Kidney (tissue), 22 donors: ENCODE measurements at places on chromosomes 6 and 20.

GRCh38 chr6:104095661-104096416 is 763.9 kb downstream of the HACE1 start:
- no peak for DNase-seq

DNA sequence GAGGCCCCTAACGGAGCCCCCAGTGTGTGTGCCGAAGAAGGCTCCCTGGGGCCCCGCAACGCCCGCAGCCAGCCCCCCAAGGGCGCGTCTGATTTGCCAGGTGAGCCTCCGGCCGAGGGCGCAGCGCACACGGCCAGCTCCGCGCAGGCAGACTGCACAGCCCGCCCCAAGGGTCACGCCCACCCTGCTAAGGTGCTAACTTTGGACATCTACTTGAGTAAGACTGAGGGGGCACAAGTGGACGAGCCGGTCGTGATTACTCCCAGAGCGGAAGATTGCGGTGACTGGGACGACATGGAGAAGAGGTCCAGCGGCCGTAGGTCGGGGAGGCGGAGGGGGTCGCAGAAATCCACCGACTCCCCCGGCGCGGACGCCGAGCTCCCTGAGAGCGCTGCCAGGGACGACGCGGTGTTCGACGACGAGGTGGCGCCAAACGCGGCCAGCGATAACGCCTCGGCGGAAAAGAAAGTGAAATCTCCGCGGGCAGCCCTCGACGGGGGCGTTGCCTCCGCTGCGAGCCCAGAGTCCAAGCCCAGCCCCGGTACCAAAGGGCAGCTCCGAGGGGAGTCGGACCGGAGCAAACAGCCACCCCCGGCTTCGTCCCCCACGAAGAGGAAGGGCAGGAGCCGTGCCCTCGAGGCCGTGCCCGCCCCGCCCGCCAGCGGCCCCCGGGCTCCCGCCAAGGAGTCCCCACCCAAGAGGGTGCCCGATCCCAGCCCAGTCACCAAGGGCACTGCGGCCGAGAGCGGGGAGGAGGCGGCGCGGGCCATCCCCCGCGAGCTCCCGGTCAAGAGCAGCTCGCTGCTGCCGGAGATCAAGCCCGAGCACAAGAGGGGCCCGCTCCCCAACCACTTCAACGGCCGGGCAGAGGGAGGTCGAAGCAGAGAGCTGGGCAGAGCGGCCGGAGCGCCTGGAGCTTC is 117.0 kb downstream of the RTN4IP1 start:
- peak; percentile 71 for DNase-seq

GRCh38 chr6:157561414-157561790 is 180.4 kb downstream of the ZDHHC14 start:
- no peak for DNase-seq

- peak; percentile 87 for DNase-seq
Observed at GRCh38 chr6:43228951-43229802, at the start of gene DNPH1. TSS of gene DNPH1 (minus strand) at chr6:43229481. CDS start at chr6:43229456, 25 bp downstream.

GRCh38 chr6:57182017-57182432 is 9.9 kb downstream of the BAG2 start:
- DNase-seq = peak; percentile 29

- no peak for DNase-seq
Observed at GRCh38 chr6:161191671-161192070, 82.2 kb downstream of the AGPAT4 start.

DNA sequence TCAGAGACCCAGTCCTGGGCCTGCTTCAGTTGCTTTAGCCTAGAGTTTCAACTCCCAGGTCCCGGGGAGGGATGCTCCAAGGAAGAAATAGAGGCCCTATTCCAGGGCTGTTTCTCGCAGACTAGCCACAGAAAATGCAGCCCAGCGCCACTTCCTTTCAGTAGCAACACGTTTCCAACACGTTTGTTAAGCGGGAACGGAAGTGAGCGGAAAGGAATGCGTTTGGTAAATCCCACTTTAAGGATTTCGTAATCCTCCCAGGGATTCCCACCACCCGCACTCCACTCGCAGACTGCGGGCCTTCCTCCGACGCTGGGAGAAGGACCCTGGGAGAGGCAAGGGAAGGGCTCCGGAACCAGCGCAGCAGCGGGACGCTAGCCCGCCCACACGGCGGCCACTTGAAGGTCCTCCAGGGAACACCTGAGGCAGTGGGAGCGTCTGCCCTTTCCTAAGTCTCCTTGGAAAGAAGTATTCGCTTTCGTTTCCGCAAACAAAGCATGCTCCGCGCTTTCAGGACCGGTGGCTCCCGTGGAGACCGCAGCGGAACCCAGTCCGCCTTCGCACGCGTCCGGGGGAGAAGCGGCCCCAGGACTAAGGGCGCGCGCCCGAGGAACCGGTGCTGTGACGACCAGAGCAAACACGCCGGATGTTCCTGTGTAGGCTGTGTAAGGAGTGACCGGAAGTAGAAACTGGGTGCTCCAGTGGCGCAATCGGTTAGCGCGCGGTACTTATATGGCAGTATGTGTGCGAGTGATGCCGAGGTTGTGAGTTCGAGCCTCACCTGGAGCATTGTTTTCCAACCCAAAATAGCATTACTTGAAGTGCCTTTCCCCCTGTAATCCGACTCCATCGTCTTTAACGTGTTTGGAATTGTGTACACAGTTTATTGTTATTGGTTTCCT is 227.6 kb upstream of the PRSS16 start:
- peak; percentile 94 for DNase-seq

- DNase-seq = peak; percentile 36
Observed at GRCh38 chr20:32231847-32232246, 24.2 kb downstream of the POFUT1 start.

DNA sequence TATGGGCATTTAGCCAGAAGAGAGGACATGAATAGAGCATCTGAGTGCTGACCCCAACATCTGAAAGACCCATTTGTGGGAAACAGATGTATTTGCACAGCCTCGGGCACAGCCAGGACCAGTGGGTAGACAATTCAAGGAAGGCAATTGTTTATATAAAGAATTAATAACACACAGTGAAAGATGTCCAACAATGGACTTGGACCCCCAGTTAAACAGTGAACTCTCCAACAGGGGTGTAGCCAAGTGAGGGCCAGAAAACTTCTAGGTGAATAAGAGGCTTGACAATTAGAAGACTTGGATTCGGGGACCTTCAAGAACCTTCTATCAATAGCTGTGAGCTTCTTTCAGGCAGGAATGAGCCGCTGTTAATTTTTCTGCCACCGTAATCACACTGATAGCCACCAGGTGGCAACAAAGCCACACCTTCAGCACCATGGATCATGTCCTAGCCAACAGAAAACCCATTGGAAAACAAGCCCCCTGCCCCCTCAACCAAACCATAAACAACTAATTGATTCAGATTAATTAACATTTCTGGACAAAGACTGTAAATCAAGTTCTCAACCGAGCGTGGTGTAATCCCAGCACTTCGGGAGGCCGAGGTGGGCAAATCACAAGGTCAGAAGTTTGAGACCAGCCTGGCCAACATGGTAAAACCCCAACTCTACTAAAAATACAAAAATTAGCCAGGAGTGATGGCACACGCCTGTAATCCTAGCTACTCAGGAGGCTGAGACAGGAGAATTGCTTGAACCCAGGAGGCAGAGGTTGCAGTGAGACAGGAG is 8.8 kb upstream of the SRSF6 start:
- DNase-seq = peak; percentile 57

DNA sequence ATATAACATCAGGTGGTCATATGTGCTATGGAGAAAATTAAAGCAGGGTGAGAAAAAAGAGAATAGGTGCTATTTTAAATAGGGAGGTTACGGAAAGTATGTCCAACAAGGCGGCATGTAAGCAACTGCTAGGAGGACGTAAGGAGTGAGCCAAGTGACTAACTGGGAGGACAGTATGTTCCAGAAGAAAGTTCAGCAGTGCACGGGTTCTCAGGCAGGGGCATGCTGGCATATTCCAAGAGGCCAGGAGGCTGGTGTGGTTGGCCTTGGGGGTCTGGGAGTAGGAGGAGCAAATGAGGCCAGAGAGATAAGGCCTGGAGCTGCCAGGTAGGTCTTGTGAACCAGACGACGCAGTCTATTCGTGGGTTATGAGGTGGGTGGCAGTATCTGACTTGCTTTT is 112.4 kb downstream of the ARMC2 start:
- no peak for DNase-seq

DNA sequence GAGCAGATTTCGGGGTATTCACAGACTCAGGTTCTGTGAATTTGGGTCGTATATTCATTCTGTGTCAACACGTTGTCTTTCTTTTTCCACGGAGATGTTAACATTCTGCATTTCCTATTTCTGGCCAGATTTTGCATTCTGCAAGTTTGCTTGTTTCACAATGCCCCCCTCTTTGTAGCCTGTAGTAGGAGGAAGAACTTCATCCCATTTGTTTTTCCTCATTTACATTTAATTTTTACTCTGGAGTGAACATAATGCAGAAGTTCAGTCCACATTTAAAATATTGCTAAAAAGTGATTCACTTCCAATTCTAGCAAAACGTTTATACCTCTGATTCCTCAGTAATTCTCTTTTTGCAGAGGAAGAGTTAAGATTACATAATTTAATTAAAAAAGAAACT is 12.9 kb downstream of the TAGAP start:
- DNase-seq = no peak

GRCh38 chr6:7298113-7298512 is 14.9 kb downstream of the SSR1 start:
- no peak for DNase-seq

DNA sequence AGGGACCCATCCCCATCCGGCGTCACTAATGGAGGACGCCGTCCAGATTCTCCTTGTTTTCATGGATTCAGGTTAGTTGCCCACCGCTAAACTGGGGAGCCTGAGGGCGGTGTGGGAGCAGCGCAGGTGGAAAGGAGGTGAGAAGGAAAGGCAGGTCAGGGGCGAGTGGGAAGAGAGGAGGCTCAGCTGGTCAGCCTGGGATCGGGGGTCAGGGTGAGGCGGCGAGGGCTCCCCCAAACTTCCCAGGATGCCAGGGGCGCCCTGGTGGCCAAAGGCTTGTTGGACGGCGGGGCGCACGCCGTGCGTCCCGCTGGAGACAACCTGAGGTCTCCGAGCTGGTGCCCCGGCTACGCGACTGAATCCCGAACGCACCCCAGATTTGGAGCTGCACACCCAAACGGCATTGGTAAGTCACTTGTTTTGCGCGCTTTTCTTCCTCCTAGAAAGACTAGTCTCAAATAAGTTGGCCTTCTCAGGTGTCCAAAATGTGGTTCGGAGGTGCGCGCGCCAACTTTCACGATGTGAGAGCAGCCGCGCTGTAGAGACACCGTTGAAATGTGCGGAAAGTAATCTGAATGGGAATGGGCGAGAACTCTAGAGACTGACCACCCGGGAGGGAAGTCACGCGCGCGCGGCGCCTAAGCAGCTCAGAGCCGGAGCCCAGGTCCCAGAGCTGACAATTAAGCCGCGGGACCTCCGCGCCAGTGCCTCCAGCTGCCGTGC is 9.7 kb downstream of the GNAS-AS1 start:
- DNase-seq = no peak

DNA sequence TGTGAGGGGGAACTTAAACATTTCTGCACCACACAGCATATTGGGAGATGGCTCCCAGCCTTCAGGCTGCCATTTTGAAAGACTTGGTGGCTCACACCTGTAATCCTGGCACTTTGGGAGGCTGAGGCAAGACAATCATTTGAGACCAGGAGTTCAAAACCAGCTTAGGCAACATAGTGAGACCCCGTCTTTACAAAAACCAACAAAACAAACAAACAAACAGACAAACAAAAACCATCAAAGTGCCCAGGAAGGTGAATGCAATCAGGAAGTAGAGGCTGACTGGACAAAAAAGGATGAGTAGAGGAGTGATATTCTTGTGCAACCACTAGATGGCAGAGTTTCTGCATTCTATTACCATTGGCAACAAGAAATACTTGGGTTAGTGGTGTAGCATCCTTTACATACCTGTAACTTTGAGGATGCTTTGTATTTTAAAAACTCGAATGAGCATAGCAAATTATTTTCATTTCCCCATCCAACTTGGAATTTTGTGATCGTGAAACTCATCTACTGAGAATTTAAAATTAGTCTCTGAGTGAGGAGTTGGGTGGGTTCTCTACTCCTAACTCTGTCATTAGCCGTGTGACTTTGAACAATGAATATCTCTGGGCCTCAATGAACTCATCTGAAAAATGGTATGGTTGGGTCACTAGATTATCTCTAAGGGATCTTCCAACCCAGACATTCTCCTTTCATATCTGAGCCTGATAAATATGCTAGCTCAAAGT is 84.4 kb downstream of the CRYBG1 start:
- no peak for DNase-seq

DNA sequence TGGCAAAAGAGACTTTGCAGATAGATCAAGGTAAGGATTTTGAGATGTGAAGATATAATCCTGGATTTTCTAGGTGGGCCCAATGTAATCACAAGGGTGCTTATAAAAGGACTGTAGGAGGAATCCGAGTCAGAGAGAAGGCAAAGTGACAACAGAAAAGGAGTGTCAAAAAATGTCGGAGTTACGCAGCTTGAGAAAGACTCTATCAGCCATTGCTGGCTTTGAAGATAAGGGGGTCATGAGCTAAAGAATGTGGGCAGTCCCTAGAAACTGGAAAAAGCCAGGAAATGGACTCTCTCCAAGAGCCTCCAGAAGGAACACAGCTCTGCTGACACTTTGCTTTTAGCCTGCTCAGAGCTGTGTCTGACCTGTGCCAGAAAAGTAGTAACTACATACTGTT is 8.7 kb upstream of the RWDD1 start:
- no peak for DNase-seq

GRCh38 chr6:124573953-124574352 is 388.3 kb upstream of the RNF217 start:
- no peak for DNase-seq

DNA sequence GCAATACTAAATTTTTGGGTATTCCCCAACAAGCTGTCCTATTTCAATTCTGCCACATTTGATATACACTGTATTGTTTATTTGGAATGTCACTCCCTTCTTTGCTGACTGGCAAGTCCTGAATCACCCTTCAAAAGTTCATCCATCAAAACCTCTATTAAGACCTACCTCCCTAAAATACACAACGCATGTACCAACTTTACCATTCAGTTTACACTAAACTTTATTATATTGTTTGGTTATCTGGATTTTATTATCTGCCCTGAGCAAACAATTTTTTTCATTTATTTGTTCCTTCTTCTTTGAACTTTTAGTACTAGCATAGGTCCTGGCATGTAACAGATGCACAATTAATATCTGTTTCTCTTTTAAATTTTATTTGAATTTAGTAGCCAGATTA is 958.2 kb upstream of the ADGRB3 start:
- no peak for DNase-seq
